NCI-H1048 (cell line): ENCODE measurements at places on chromosomes 3 and 15.

DNA sequence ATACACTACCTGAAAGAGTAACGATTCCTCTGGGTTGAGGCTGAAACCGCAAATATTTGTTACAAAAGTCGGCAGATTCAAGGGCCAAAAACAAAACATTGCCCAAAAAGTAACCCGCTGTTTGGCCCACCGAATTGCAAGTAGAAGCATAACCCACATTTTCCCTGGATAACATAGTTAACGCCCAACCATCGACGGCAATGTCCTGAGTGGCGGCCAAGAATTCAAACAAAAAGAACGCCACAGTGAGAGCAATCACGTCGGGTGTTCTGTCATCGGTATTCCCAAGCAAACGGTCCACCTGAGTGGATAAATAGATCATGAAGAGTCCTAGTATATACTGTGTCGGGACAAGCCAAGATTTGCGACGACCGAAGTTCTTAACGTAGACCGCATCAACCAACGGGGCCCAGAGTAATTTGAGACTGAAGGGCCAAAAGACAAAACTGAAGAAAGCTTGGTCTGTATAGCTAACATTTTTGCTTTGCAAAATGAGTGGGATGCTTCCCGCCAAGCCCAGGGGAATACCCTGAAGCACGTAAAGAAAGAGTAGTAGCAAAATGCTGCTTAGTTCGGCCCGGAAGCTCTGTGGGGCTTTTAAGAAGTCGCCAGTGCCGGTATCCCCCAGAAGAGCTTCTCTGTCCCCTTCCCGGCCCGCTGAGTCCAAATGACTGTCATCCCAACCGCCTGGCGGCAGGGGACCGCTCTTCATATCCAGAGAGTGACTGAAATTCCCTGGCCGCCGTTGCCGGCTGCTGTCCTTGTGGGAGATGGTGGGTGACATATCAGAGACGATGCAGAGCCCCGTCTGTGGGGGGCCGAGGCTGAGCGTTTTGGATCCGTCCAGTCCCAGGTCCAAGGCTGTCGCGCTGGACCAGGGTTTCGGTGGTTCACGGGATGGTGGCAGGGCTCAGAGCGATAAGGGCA, 750 bp downstream of the SLC33A1 start:
- DNase-seq, result no peak

GRCh38 chr15:46317029-46317428, 682.2 kb downstream of the SQOR start:
- DNase-seq, result no peak

GRCh38 chr3:88231207-88231606, 81.4 kb downstream of the C3orf38 start:
- no peak for DNase-seq

DNA sequence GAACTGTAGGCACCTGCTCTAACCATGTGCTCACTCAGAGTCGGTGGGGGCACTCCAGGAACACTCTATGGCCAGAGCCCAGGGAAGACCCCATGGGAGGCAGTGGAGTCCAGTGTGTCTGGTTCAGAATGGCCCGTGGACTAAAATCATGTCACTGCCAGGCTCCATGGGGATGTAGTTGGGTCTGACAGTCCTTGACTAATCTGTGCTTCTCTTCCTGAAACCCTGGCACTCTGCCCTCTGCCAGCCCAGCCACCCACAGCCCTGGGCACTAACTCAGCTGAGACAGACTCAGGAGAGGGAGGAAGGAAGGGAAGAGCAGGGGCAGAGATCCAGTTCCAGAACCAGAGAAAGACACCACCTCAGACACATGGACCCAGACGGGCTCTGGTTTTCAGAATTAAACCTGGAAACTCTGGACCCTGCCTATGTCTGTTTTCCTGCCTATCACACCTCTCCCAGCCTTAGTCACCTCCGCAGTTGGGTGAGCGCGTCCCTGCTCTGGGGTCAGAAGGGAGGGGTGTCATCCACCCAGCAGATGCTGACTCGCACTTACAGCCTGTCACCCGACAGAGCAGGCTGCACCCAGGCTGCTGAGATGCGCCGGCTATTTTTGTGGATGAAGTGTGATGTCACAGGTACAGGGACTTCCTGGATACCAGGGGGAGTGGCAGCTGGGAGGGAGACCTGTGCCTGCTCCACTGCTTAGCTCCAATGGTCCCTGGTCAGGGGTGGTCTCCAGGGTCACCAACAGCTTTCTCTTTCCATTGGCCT, 56.8 kb upstream of the INSYN1 start:
- DNase-seq, result no peak

GRCh38 chr3:150391161-150391560, 16.9 kb upstream of the TSC22D2 start:
- no peak for DNase-seq

DNA sequence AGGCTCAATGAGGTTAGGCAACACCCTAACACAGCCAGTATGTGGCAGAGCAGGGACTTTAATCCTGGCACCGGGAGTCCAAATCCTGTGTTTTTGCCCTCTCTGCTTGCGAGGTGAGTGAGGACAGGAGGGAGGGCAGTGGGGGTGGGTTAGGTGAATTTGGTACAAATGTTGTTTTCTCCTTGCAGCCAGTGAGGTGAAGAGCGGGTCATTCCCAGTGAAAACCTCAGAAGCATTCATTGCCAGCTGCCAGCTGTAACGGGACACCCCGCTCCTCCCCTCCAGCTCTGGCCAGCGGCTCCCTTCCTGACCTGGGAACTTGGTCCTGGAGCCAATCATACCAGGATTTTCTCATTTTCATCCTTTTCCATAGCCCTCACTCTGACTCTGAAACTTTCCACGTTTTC, 45.7 kb upstream of the RAB6B start:
- DNase-seq, result no peak

DNA sequence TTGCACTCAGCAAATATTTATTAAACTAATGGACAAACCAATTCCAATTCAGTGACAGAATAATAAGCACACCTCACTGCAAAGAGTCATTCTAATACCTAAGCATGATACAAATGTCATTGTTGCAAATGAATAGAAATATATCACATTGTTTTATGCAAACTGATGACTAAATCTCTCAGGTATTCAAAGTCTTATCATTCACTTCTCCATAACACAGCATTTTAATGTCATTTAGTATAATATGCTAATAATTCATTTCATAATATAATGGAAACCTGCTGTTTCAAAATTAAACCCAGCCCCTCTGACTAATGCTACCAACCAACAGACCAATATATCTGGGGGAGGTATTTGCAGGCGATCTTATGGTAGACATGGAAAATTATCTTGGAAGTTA, 71.8 kb downstream of the FGF7 start:
- no peak for DNase-seq

- no peak for DNase-seq
These were observed 1.7 kb downstream of the KNL1 start for GRCh38 chr15:40595773-40596172.
